ENCODE measurements at places on chromosomes 4 and X.

- DNase-seq, result no peak
These were observed 54.8 kb downstream of the CCDC149 start for GRCh38 chr4:24858026-24858425.

GRCh38 chr4:3724319-3725231, 41.6 kb upstream of the ADRA2C start:
- DNase-seq, result no peak

- peak; percentile 46 for DNase-seq
These were observed 5.3 kb upstream of the TRMT2B start for GRCh38 chrX:101057093-101057714.

DNA sequence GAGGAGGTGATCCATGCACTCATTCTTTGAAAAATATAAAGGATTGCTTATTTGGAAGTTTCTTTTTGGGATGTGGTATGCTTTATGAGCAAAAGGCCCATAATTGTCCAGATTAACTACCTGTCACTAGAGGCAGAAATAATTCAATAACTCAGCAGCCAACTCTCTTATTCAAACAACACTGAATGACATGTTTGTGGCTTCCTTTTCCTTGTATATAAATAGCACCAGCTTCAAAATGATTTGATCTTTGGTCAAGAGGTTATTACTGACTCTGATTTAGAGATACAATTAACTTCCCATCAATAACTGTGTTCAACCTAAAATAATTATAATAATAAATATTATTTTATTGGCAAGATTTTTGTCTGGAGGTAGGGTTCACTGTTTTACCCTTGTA, 232.3 kb downstream of the AFF2 start:
- DNase-seq, result no peak

GRCh38 chr4:138086611-138087041, 155.5 kb downstream of the SLC7A11 start:
- no peak for DNase-seq

- DNase-seq, result no peak
These were observed 70.8 kb upstream of the IL15 start for GRCh38 chr4:141565379-141566089.

DNA sequence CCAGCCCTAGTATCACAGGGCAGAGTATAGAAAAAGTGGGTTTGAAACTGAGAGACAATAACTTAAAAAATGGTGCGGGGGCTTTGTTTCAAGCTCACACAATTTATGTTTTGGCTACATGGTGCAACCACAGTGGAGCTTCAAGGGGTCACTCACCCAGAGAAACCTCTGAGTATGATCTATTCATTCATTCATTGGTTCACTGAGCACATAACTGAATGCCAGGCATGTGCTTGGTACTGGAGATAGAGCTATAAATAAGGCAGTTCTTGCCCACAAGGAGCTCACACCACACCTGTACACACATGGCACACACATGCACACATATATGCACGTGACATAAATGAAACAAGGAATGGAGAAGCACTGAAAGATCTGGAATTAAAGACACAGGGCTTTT, 171.4 kb downstream of the NHS start:
- DNase-seq, result no peak

DNA sequence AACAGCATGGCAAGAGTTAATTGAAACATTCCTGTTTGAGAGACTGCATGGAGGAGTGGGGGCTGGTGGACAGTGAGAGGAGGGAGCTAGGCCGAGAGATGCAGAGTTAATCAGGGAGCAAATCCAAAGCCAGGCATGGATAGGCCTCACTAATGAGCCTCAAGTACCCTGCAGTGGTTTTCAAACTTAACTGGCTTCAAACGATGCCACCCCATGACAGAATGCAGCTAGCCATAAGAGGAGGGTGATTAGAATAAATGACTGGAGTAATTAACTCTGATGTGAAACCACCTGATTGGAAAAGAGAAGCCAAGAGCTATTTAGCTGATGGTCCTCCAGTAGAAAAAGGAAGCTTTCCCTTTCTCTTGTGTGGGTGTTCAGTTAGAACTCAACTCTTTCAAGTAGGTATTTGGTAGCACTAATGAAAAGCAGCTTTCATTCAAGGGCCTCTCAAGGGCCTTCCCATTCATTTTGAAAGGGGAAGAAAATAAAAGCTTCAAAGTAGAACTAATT, 215.4 kb upstream of the MAB21L2 start:
- DNase-seq, result no peak

DNA sequence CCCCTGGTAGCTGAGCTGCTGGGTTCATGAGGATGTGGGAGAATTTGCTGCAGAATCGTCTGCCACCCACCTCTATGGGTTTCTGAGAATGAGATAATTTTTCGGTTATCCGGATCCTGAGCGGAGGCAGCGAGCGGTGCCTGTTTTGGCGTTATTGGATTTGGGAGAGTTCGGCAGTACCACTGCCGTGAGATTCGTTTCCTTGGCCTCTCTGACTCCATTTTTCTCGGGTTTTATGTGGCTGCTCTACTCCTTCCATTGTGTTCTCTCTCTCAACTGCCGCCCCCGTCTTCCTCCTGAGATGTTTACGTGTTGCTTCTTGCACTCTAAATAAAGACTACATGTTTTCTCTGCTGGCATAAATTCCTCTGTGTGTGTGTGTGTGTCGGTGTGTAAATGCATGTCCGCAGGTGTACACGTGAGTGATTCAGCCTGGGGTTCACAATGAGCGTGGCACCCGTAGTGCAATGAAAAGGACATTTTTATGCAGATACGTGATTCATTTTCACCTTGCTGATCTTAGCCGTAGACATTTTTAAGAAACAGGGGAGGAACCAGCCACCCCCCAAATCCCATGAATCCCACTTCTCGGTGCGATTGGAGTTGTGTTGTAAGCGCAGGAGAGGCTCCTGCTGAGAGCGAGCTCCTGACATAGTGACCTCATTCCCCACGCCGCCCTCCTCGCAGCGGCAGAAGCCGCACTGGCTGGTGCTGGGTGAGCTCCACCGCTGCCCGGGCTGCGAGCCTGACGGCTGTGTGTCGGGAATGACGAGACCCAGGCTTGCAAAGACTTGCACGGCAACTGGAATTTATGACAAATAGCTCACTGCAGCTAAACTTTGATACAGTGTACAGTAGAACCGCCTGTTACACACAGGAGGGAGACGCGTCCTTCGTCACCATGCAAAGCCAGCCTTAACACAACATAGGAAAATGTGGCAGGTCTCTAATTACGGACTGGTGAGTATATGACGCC, 82.2 kb downstream of the STOX2 start:
- DNase-seq, result no peak

- DNase-seq, result peak; percentile 86
These were observed 2.2 kb downstream of the PPA2 start for GRCh38 chr4:105471566-105472176.

DNA sequence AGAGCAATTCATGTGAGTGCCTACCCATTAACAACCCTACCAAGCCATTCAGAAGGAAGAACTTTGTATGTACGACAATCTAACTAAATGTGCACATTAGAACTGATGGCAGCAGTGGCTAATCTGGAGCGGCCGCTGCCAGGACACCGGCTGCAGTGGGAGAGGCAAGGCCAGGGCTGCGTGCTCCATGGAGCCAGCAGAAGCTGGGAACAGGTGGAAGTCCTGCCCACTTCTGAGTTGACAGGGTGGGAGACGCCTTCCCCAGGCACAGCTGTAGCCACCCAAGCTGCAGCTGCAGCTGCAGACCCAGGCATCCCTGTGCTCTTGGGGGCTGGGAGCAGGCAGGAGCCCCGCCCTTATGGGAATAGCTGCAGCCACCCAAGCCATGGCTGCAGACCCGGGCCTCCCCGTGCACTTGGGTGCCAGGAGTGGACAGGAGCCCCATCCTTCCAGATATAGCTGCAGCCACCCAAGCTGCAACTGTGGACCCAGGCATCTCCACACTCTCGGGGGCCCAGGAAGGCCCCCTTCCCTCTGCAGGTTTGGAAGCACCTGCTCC, 79.1 kb upstream of the DDX60 start:
- DNase-seq, result no peak

DNA sequence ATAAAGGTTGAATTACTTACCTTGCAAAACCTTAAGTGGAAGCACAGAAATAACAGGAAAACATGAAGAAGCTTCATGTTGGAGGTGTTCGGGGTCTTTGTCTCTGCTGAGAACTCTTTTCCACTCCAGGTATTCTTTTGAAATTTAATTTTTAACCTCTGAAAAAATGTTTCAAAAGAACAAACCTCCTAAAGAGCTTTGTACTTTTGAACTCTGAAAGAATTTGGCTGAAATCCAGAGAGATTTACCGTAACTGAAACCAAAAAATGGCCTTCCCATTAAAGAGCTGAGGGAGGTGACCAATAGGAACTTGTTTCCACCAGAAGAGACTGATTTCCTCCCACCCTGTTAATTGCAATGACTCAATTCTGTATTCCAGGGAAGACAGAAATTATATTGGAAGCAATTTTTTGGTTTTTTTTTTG, at the start of gene CFI:
Gene CFI, minus strand, starts transcription at position 105 of the 425 bp plus-strand sequence. Its CDS starts 28 bp downstream, at position 77.
- no peak for DNase-seq

DNA sequence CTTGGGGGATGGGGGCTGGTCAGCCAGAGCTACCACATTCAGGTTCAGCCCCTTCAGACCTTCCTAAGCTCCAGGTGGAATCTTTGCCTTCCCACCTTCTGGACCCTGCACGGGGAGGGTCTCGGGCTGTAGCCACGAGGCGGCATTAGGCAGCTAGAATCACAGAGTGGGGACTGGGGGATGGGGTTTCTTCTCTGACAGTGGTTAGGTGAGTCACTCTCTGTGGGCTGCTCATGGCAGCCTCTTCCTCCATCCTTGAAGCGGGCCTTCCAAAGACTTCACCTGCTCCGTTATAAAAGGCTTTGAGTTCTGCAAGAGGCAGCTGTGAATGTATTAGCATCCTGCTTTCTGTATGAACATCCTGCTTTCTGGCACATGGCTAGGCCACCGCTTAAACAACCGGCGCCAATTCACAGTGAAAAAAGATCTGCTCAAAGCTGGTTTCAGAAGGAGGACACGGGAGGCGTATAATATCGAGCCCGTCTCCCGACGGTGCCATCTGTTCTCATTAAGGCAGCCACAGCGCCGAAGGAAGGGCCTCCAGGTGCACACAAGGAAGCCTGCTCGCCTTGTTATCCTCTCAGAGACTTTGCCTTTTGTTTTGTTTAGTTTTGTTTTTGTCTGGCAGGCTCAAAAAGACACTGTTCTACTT, 74.3 kb upstream of the IGFBP7 start:
- DNase-seq, result no peak

GRCh38 chr4:13944095-13944511, 316.6 kb upstream of the BOD1L1 start:
- no peak for DNase-seq

DNA sequence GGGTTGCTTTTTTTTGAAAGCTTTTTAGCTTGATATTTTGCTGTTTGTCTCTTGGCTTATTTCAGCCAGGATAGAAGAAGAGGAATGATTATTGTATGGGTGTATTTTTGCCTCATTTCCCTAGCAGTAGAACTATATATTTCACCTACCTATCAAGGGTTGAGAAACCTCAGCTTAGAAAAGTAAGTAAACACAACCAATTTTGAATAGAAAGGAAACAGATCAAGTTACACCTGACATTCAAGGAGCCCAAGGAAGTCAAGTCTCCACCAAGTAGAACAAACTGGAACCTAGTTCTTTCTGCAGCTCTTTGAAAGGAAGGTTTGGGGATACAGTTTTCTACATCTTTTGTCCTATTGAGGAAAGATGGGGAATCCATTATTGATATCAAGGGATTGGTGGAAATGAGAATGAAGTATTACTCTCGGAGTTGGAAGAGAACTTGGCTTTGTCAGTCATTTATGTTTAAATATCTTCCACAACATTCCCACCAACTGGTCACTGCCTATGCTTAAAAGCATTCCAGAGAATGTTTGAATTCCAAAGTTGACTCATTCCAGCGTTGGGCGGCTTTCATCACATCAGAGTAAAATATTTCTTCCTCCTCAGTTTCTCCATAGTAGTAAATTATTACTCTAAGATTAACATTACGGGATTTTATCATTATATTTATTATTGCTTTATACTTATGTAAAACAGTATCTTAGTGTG, 207.8 kb upstream of the CNKSR2 start:
- DNase-seq, result no peak

GRCh38 chr4:38791010-38791409, 8.2 kb upstream of the TLR10 start:
- DNase-seq, result peak; percentile 27

GRCh38 chr4:173121076-173121561, 47.5 kb upstream of the GALNT7 start:
- no peak for DNase-seq

GRCh38 chrX:828411-828959, 197.9 kb downstream of the SHOX start:
- DNase-seq, result no peak

GRCh38 chr4:81724925-81725329, 253.2 kb upstream of the RASGEF1B start:
- DNase-seq, result peak; percentile 72

GRCh38 chrX:13109817-13110216, 65.4 kb upstream of the FAM9C start:
- no peak for DNase-seq

- DNase-seq, result no peak
These were observed 181.1 kb downstream of the EVC2 start for GRCh38 chr4:5527211-5527610.

DNA sequence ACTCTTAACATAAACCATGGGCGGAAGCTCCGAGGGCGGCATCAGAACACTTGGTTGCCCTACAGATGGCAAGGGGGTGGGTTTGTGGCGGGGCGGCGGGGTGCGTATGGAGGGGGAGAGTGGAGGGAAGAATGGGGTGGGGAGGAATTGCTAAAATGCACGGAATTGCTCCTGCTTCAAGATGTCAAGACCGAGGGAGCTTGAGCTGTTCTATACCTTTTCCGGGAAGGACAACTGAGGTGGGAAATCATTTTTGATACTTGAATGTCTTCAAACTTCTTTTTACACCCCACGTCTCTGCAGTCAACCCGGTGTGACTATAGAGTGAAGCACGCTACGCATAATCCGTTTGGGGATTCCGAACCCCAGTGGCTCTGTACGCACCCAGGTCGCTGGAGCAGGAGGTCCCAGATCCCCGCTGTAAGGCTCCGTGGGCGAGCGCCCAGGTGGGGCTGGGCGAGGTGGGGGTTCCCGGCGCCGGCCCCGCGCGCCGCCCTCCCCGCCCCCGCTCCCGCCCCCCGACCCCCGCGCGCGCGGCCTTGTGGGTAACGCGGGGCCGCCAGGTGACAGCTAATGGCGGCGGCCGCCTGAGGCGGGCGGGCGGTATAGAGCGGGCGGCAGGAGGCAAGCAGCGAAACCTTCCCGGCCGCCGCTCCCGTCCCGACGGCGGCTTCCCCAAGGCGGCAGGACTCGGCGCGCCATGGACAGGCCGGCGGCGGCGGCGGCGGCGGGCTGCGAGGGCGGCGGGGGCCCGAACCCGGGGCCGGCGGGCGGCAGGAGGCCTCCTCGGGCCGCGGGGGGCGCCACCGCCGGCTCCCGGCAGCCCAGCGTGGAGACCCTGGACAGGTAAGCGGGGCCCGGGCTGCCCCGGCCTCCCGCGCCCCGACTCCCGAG, at the start of gene MTMR1:
Gene MTMR1, plus strand, starts transcription at position 566 of the 894 bp plus-strand sequence. Its CDS starts 135 bp downstream, at position 701.
- peak; percentile 51 for DNase-seq

- DNase-seq, result peak; percentile 45
These were observed 10.6 kb upstream of the AMOT start for GRCh38 chrX:112851161-112851779.

DNA sequence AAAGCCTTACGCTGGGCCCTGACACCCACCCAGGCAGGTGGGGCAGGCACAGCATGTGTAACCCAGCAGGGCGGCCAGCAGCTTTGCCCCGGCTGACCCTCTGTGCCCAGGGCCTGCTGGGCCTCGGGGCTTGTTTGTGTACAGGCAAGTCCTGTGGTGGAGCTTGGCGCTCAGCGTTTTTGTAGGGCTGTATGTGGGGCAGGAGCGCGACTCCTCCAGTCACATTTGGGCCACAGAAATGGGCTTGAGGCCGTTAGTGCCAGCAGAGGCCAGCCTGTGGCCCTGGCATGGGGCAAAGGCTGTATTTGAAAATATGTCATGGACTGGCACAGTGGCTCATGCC, 14.7 kb upstream of the HGFAC start:
- DNase-seq, result no peak

Data from activated CD4-positive, alpha-beta T cell treated with anti-CD3 and anti-CD28 coated beads, Interleukin-2, Interleukin-6, amounts not matched to agents 100 ng/mL and 50 ng/mL, durations not matched to agents 16 hours and 8 hours (primary cell).